Stimulated activated CD8-positive, alpha-beta memory T cell treated with anti-CD3 and anti-CD28 coated beads, Interleukin-15, amount 100 ng/mL, for 48 hours (primary cell): ENCODE measurements at places on chromosomes 7 and 10.

- DNase-seq, result no peak
These were observed 33.1 kb downstream of the GLRX3 start for GRCh38 chr10:130169136-130169859.

- no peak for DNase-seq
These were observed 1.9 kb upstream of the EPHA1 start for GRCh38 chr7:143410521-143411004.

GRCh38 chr10:4720463-4720862 lies 105.5 kb upstream of the AKR1E2 start:
- DNase-seq, result no peak

DNA sequence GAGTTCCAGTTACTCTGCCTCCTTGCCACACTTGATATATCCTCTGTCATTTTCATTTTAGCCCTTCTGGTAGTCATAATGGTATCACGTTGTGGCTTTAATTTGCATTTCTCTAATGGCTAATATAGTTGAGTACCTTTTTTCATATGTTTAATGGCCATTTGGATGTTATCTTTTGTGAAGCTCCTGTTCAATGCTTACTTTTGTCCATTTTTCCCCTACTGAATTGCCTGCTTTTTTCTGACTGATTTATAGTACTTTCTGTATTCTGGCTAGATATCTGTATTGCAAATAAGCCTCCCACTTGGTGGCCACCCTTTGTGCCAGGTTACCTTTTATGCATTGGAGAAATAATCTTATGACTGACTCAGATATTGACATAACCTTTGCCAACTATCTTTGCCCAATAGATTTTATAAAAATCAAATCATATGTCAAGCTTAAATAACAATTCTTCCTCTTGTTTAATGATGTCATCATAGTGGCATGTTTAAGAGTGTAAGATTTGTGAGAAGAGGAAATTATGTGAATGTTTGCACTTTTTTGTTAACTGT lies 50.6 kb downstream of the PRPF18 start:
- no peak for DNase-seq

- DNase-seq, result no peak
These were observed 23.6 kb upstream of the AKR1D1 start for GRCh38 chr7:138052696-138053095.

GRCh38 chr10:113663908-113664307 lies at the start of gene NRAP:
Gene NRAP (minus strand): TSS chr10:113664041. CDS start chr10:113663882, 159 bp downstream.
- no peak for DNase-seq
